ENCODE measurements at places on chromosomes 1 and 21.

DNA sequence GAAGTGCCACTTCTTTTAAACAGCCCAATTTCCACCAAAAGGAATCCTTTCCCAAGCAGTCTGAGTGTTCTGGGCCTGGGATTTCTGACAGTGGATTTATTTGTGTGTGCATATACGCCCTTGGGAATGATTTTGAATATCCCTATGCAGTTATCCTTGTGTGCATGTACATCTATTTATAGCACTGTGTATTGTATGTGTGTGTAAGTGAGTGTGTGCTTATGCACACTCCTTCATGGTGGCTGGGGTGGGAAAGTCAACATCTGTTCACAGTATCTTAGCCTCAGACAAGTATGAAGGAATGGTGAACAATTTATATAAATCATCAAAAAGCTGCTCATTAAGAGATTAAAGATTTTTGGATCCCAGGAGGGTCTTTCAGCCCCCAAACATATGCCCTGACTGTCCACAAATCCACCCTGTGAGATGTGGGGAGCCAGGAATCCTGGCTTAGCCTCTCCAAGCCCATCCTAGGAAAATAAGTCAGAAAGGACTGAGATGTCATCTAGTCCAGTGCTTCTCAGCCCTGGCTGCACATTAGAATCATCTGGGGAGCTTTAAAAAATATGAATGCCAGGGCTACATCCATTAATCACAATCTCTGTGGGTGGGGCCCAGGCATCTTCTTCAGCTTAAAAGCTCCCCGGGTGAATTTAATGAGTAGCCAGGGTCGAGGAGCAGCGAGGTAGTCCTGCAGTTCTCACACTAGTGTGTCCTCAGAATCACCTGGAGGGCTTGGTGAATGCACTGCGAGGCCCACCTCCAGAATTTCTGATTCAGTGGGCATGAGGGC is 101.4 kb downstream of the PLXNA2 start:
- no peak for DNase-seq

DNA sequence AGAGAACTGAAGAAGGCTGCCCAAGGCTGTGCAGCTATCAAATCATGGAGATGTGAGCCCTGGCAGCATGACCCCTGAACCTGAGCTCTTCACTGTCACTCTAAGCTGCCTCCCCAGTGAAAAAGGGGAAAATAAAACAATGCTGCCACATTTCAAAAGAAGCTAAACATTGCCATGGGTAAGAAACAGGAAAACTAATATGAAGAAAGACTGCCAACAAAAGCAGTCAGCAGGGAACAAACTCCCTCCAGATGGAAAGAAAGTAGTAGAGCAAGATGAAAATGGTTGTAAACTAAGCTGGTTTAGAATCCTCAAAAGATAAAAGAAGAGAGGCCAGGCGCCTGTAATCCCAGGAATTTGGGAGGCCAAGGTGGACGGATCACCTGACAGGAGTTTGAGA is 36.2 kb upstream of the CSF1 start:
- no peak for DNase-seq

GRCh38 chr1:230537456-230537855 is 104.8 kb upstream of the COG2 start:
- no peak for DNase-seq

- DNase-seq, result peak; percentile 61
Observed at GRCh38 chr1:154546264-154547063, 12.0 kb downstream of the UBE2Q1 start.

- DNase-seq, result no peak
Observed at GRCh38 chr1:40592107-40592803, 60.8 kb downstream of the ZNF684 start.

DNA sequence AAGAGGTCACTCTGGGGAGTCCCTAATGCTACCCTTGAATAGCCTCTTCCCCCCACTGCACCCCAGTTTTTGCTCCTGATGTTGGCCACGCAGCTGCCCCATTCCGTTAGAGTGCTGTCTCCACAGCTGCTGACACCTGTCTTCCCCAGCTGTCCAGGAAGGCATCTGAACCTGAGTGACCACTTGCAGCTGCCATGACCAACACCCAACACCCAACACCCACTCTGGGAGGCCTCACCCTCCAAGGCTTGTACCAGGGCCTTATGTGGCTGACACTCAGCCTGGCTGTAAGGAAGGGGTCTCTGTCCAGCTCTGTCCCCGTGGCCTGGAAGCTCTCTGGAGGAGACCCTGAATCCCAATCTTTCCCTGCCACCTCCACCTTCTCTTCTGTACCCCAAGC is 26.7 kb upstream of the LDLRAP1 start:
- DNase-seq, result no peak

DNA sequence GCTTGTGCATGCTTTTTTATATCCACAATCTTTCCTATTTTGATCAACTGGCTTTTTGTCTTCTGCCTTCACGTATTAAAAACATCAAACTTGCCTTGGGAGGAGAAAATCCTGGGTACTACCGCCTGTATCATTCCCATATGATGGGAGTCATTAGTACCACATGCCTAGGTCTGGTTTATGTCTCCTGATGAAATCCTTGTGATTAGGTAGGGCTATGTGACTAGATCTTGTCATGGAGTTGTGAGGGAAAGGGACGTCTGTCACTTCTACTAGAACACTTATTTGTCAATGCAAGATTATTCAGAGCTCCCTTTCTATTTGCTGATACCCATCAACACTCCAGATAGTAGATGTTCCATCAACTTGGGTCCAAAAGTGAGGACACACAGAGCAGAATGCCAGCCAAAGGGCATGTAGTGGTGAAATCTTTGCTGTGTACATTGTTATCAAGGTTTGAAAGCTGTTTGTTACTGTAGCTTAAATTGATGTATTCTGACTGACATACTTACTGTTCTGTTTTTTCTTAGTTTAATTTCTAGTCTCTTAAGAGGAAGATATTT is 621.8 kb upstream of the NR5A2 start:
- DNase-seq, result no peak

DNA sequence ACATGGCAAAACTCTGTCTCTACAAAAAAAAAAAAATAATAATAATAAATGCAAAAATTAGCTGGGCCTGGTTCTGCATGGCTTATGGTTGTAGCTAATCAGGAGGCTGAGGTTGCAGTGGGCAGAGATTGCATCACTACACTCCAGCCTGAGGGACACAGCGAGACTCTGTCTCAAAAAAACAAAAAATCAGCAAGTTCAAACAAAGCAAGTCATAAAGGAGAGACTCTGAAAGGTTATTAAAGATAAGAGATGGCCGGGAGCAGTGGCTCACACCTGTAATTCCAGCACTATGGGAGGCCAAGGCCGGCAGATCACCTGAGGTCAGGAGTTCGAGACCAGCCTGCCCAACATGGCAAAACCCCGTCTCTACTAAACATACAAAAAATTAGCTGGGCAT is 28.8 kb downstream of the COP1 start:
- DNase-seq, result no peak

GRCh38 chr1:22878626-22879025 is 94.0 kb downstream of the LACTBL1 start:
- DNase-seq, result no peak

DNA sequence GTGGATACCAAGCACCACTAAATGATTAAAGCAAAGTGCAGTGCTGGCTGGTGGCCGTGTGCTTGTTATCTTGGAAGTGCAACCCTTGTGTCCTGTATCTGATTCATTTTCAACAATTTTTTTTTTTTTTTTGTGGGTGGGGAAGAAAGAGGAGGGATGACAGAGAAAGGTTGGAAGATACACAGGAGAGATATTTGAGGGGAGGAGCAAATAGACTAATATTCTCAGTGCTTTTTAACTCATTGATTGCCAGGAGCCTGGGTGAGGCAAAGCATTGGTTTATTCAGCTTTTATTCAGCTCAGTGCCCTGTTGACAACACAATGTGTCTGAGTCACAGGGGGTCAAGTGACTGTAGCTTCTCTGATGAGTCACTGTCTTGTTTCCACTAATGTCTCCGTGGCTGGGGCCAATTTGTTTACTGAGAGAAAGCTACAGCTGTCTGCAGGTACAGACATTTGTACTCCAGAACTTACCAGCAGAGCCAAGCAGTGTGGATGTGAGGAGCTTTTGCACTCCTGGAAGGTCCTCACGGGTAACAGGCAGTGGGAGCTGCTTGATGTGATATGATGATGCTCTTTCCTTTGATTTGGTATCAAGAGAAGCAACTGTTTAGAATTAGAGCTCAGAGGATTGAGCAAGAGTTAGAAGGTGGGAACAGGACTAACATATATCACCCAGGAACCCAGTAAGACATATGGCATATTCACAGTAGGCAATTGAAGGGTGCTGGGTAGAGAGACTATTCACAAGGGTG is 23.6 kb upstream of the DNM3 start:
- peak; percentile 65 for DNase-seq

DNA sequence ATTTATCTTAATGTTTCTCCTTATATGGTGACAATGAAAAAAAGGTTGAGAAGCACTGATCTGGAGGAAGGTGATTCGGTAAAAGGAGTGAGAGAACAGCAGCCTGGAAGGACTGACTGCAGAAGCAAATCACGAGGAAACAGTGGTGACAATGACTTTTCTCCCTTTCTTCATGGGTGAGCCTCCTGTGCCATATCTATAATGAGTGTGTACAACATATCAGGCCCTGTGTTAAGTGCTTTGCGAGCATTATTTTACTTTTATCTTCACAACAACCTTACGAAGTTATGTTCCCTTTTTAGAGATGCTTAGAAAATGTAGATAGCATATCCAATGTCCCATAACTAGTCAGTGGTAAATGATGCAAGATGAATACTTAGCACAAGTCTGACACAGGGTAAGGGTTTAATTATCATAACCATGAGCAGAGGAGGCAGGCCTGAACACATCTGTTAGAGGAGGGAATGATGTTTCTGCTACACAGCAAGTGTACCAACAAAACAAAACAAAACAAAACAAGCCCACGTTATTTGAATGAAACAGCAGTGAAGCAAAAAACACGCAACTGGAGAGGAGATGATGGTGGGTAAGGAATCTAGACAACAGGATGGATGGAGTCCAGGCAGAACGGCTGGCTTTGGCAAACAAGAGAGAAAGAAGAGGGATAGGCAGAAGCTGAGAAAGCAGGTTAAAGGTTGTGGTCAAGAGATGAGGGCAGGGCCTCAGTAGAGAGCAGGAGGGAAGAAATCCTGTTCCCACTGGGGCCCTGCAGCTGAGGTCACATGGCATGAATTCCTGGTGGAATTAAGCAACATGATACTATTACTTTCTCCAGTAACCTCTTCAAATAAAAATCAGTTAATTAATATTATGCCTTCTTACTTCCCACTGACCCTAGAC is 29.6 kb downstream of the GNG12 start:
- DNase-seq, result peak; percentile 23

GRCh38 chr1:227735539-227736285 is 477 bp downstream of the SNAP47 start:
- DNase-seq, result no peak

DNA sequence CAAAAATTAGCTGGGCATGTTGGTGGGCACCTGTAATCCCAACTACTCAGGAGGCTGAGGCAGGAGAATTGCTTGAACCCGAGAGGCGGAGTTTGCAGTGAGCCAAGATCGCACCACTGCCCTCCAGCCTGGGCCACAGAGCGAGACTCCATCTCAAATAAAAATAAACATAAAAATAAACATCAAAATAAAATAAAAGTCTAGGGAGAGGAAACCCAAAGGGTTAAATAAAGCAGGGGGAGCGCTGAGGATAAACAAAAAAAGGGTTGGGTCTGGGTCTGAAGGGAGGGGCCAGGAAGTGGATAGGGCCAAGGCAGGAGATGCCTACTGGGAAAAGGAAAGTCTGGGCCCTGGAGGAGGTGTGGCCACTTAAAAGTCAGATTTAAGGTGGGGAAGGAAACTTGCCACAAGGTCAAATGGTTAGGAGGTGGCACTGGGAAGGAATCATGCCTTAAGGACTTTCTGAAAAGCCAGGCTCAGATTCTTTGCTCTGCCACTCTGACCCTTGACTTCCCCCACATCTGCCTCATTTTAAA is 150.0 kb downstream of the ADSS2 start:
- DNase-seq, result no peak

DNA sequence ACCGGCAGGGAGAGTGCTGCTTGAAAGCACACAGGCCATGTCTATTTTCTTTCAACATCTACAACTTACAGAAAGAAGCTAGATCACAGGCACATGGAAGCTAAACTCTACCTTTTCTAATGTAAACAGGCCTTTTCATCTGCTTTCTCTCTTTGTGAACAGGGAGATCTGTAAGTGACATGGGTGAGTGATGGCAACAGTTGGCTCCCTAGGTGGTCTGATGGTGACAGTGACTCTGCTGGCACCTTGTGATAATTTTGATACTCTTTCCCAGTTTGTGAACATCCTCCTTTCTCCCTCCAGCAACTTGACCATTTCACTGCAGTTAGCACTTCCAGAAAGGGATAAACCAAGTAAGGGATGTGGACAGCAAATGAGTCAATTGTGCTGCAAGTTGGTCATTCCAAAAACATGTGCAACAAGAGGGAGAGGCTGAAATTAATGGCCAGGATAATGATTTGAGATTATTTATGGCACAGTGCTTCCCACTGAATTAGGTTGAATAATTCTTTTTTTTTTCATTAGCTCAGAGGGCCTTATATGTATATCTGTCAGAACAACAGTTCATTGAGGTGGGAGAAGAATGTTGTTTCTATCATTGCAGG is 89.5 kb downstream of the XCL2 start:
- no peak for DNase-seq

DNA sequence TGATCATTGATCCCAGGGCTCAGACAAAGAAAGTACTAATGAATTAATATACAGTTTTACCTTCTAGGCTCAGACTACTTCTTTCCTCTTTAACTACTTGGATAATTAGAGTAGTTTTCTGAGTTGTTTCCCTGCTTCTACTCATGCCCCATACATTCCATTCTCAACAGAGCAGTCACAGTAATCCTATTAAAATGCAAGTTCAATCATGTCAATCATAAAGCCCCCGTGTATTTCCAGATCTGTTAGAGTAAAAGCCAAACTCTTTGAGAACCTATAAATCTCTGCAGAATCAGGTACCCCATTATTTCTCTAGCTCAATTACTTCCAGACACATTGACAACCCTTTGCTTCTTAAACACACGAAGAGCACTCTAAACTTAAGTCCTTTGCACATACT is 242.1 kb upstream of the PRMT6 start:
- no peak for DNase-seq

DNA sequence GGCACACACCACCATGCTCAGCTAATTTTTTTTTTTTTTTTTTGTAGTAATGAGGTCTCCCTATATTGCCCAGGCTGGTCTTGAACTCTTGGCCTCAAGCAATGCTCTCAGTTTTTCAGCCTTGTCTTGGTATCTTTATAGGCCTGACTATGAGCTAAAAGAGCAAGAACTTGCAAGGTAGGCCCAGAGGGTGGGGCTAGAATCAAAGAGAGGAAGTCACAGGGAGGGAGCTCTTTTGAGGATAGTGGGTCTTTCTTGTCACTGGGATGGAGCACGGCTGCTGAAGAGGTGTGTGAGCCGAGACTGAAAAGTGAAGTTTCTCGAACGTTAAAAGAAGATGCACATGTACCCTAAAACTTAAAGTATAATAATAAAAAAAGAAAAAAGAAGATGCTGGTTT is 260.0 kb upstream of the BEND5 start:
- no peak for DNase-seq

GRCh38 chr1:158177700-158178450 is 2.8 kb upstream of the CD1D start:
- DNase-seq, result peak; percentile 92

- no peak for DNase-seq
Observed at GRCh38 chr1:44884746-44885145, 41.7 kb upstream of the PTCH2 start.

- no peak for DNase-seq
Observed at GRCh38 chr1:3038113-3038551, 16.9 kb downstream of the ACTRT2 start.

- peak; percentile 77 for DNase-seq
Observed at GRCh38 chr1:225508538-225509375, 80.9 kb upstream of the LBR start.

All from MG63 (cell line).